ENCODE measurements at places on chromosomes 6 and 20.

- no peak for DNase-seq
Measured at GRCh38 chr20:23128461-23129125, 42.5 kb upstream of the CD93 start.

- DNase-seq, result no peak
Measured at GRCh38 chr20:22576733-22577514, 7.4 kb downstream of the FOXA2 start.

DNA sequence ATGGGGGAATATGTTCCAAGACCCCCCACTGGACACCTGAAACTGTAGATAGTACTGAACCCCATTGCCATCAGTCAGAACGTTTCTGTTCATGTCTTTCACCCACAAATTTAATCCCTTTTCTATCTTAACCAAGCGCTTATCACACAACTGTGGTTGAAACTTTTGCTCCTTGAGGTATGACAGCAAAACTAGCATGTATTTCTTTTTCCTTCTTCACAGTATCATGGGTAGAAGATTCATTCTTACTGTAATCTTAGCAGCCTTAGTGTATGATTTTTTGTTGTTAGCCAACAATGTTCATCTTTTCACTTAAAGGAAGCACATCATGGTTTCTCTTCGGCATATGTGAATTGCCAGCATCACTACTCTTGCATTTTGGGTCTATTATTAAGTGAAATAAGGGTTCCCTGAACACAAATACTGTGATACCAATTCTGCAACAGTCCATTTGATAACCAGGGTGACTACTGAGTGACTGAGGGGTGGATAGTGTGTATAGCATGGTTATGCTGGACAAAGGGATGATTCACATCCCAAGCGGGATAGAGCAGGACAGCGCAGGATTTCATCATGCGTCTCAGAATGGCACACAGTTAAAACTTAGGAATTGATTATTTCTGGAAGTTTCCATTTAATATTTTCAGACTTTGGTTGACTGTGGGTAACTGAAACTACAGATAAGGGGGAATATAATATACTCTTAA is 41.8 kb downstream of the KCNS1 start:
- DNase-seq, result no peak

DNA sequence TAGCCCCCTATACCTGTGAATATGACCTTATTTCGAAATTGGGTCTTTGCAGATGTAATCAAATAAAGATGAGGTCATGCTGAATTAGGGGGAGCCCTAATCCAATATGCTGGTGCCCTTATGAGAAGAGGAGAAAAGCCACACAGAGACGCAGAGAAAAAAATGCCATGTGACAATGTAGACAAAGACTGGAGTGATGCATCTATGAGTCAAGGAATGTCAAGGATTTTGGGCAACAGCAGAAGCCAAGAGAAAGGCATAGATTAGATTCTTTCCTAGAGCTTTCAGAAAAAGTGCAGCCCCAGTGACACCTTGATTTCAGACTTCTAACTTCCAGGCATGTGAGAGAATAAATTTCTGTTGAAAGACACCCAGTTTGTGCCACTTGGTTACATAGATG is 47.4 kb upstream of the HS3ST5 start:
- no peak for DNase-seq

- no peak for DNase-seq
Measured at GRCh38 chr6:101666256-101666655, 272.7 kb downstream of the GRIK2 start.

DNA sequence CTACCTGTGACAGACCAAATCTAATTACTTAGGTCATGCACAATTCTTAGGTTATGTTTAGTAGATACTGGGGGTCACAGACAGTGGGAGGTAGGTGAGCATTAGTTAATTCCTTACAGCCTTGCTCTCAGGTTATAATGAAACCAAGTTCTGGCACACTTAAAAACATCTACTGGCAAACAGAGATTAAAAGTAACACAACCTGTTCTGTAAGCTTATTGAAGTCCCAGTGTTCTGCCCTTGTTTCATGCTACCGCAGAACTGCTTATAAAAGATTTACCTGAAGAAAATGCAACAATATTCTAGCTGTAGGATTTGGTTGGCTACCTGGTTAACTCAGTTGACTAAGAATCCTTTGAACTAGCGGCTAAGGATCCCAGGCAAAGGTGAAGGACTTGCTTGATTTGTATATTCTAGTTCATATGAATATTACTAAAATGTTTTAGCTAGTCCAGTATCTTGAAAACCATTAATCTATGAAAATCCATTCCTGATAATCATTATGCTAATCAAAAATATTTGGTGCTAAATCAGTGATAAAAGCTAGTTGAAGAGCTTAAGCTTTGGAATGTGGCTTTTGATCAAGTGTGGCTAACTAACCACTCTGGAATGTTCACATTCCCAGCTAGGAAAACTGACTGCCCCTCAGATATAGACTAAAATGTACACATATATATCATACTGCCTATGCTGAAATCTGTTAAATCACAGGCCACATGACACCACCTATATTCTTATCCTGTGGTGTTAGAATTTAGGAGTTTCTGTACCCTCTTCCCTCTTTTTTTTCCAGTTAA is 7.2 kb downstream of the PEX3 start:
- DNase-seq, result no peak

- no peak for DNase-seq
Measured at GRCh38 chr6:3235486-3235885, 8.0 kb upstream of the TUBB2B start.

GRCh38 chr6:33276864-33277662 is at the start of gene B3GALT4:
Gene B3GALT4 (plus strand): TSS chr6:33277123. CDS start chr6:33277420, 297 bp downstream.
- DNase-seq, result peak; percentile 86

DNA sequence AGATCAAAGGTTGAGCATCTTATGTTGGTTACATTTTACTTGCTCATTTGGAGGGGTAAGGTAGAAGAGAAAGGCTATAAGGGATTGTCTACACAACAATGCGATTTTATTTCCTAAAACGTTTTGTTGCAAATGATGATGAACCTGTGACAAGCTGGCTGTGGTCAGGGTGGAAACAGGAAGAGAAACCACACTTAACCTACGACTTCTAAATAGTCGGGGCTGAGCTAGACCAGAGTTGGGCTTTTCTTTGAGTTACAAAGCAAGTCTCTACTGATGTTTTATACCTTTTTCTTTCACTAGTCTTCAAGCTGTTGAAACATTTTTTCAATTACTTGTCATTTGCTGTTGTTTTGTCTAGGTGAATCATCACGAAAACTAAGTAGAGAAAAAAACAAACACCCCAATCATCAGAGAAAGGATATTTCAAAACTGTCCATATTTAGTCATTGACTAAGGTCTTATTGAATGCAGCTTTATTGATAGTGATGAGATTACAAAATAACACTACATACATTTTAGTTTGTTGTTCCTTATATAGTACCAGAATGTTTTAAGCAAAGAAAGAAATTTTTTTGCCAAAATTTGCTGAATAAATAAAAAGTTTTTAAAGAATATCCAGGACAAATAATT is 18.0 kb downstream of the KLHL31 start:
- DNase-seq, result peak; percentile 42

DNA sequence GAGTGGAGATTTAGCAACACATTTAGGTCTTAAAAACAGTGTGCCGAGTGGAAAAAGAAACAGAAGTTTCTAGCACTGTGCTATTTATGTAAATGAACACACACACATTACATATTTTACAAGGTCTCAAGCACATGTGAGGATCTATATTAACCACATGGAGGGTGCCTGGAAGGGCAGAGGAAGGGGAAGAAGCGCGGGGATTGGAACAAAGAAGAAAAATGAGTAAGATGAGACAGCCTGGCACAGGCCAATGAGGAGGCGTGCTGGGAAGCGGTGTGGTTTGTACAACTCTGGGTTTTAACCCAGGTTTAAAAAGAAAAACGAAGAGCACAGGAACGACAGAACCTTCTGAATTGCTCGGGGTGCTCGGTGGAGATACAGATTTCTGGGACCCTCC is 5.7 kb downstream of the KCNG1 start:
- DNase-seq, result no peak

- DNase-seq, result no peak
Measured at GRCh38 chr20:44460795-44461141, 14.9 kb upstream of the TTPAL start.

DNA sequence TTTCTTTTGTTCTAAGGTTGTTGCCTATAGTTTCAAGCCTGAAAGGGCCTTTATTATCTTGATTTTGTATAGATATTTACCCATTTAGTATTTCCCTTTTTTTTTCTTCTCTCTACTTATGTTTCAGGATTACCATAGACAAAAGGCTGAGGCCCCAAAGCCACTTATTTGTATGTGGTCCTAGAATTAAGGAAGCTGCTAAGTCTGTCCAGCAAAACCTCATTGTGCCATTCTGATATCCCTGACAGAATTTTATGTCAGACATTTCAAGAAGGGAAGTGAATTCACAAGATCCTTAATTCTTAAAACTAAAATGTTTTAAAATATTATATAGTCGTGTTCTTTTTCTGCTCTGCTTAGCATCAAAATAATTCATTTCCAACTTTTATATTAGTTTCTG is 6.9 kb downstream of the HAO1 start:
- DNase-seq, result no peak

- DNase-seq, result no peak
Measured at GRCh38 chr20:10094566-10095173, 59.9 kb downstream of the ANKEF1 start.

GRCh38 chr6:79824202-79824601 is 123.2 kb downstream of the ELOVL4 start:
- no peak for DNase-seq

- DNase-seq, result no peak
Measured at GRCh38 chr20:23121751-23122320, 35.7 kb upstream of the CD93 start.

DNA sequence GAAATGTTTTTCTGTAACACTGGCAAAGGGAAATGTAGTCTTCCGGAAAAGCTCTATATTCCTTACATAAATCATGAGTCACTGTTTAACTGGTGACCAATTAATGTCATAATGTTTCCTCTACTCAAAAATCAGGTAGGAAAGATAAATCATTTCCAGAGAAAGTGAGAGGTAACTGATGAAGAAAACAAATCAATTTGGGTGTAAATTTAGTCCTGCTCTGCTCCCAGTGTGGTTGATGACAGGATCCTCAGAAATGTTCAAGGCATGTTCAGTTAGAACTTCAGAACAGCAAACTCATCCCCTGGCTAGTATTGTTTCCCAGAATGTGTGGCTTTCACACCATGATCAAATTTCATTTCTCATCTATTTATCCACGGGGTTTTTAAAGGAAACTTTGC is 38.8 kb upstream of the SPACA1 start:
- no peak for DNase-seq

- no peak for DNase-seq
Measured at GRCh38 chr20:8854571-8854970, 214.3 kb upstream of the PLCB4 start.

DNA sequence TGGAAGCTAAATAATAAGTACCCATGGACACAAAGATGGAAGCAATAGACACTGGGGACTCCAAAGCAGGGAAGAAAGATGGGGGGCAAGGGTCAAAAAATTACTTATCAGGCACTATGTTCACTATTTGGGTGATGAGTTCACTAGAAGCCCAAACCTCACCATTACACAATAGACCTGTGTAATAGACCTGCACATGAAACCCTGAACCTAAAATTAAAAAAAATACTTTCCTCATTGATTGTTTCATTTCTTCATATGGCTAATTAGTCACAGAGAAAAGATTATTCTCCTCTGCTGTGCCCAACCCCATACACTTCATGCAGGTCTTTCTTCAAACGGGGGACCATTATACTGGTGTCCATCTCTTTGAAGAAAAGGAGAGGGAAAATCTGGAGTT is 213.0 kb upstream of the DTNBP1 start:
- no peak for DNase-seq

DNA sequence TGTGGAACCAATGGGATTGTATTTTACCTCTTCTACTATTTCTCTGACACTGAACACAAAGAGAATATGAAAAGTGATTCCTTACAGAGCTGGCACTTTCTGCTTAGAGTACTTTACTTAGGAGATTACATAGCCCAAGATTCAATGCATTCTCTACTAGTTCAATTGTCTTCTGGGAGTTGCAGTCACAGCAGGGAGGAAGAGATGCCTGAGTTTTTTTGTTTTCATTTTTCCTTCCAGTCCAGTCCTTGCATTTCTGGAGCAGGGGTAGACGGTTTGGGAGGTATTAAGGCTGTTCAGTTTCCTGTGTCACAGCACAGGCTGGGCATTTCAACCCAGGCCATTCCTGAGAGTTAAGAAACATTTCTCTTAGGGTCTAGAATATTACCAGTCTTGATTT is 42.0 kb upstream of the SLC2A12 start:
- no peak for DNase-seq

- DNase-seq, result no peak
Measured at GRCh38 chr6:144347933-144348332, 62.8 kb downstream of the UTRN start.

DNA sequence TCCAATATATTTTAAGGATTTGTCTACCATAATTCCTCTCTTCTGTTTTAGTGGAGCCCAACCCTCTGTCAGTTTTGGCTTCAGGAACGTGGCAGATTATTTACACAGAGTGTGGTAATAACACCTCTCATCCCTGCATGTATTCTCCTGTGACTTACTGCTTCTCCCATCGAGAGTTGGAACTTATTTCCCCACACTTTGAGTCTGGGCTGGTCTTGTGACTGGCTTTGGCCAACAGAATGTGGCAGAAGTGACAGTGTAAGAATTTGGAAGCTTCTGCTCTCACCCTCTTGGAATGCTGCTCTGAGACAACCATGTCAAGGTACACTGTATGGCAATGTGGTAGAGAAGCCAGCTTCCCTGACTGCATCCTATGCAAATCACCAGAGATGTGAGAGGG is 407.7 kb downstream of the EPM2A start:
- DNase-seq, result no peak

GRCh38 chr6:7986219-7986618 is 75.6 kb upstream of the TXNDC5 start:
- DNase-seq, result no peak

- DNase-seq, result no peak
Measured at GRCh38 chr20:62712606-62713005, 4.0 kb downstream of the NTSR1 start.

GRCh38 chr6:56713254-56713672 is 70.6 kb upstream of the DST start:
- DNase-seq, result no peak

DNA sequence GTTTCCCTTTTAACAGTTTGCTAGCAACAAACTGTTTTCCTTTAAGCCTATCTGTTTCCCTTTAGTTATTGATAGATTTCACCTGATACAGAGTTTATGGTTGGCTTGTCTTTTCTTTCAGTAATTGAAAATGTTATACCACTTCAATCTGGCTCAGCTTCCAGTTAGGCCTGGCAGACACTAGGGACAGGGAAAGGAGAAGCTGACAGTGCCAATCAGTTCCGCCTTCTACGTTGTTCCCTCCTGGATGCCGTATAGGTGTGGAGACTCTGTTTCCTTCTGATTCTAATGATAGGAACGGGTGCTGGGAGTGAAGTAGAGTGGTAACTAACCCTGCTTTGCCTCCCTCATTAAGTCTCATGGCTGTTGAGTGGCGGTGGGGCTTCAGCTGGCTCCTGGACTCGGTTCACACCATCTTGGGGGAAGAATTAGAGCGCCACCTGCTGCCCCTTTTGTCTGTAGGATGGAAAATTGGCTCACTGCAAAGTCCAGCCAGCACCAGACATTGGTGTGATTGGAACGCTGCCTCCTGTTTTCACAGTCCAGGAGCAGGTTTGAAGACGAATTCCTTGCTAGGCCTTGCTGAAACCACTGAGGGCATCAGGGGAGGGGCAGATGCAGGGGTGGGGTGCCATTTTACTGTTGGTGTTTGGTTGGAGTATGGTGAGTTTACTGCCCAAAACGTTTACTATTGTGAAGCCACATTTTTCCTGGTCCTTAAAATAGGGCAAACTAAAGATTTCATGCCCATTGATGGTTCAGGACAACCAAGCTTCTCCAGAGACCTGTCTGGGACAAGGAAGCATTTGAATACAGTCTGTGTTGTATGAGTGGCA is 1729.5 kb downstream of the GRIK2 start:
- peak; percentile 5 for DNase-seq

- DNase-seq, result peak; percentile 76
Measured at GRCh38 chr6:90401933-90402830, 105.5 kb upstream of the BACH2 start.
